ENCODE measurements at places on chromosomes 3 and 15.

- no peak for DNase-seq
Measured at GRCh38 chr3:331881-332280, 135.3 kb downstream of the CHL1 start.

GRCh38 chr3:188266562-188267274 is 112.8 kb downstream of the LPP start:
- DNase-seq: no peak

DNA sequence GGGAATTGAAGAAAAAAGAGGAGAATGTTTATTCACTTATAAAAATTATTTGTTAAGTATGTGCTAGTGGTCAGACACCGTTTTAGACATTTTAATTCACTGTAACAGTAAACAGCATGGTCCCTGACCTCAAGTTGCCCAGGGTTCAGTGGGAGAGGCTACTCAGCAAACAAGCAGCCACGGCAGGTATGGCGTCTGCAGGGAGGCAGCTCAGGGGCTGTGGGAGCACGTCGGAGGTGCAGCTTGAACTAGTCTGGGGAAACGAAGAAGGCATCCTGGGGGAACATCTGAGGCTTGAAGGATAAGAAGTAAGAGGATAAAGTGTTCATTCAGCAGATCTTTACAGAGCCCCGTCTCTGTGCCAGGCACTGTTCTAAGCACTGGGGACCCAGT is 66.0 kb downstream of the CRTC3 start:
- no peak for DNase-seq

- DNase-seq: no peak
Measured at GRCh38 chr3:161332792-161333191, 38.5 kb downstream of the SPTSSB start.

GRCh38 chr3:124636863-124637296 is 93.4 kb upstream of the UMPS start:
- DNase-seq: no peak

DNA sequence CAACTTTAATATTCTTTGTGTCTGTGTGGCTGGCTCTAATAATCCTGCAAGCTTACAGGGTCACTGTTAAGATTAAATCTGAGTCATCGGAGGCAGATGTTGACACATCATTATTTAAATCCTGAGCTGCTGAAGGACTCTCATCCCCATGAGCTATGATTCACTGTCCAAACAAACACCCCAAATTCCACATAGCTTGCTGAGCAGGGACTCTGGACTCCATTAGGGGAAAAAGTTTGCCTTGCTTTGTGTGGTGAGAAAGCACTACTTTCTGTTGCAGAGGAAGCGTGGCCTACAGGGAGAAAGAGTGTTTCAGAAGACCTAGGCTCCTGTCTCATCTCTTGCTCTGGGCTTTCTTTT is 213.7 kb downstream of the PDCD6IP start:
- DNase-seq: peak; percentile 60

DNA sequence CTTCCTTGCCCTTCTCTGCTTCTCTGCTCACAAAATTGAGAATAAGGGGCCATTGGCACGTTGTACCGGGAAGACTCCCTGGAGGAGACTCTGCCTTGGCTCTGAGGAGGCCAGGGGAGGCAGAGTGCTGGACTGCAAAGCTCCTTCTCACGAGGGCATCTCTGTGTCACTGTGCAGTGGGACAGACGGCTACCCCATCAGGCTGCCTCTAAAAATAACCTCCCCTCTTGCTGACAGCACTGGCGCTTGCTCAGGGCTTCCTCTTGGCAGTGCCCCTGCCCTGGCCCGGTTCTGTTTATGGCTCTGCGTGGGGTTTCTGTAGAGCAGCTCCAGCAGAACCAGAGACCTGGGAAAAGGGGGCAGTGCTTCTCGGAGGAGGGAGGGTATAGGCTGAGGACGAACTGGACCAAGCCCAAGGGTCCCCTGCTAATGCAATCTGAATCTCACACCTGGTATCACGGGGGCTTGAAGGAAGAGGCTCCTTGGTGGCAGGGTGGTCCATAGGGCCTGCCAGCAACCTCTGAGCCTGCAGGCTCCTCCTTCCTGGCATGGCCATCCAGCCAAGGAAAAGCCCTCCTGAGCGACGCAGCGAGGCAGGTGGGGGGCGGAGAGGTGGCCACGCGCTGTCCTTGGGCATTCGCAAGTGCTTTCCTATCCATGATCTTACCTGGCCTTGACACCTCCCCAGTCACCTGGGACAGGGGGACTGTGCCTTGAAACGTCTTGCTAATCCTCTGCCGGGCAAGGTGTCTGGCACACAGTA is 63.3 kb upstream of the TLE3 start:
- no peak for DNase-seq

DNA sequence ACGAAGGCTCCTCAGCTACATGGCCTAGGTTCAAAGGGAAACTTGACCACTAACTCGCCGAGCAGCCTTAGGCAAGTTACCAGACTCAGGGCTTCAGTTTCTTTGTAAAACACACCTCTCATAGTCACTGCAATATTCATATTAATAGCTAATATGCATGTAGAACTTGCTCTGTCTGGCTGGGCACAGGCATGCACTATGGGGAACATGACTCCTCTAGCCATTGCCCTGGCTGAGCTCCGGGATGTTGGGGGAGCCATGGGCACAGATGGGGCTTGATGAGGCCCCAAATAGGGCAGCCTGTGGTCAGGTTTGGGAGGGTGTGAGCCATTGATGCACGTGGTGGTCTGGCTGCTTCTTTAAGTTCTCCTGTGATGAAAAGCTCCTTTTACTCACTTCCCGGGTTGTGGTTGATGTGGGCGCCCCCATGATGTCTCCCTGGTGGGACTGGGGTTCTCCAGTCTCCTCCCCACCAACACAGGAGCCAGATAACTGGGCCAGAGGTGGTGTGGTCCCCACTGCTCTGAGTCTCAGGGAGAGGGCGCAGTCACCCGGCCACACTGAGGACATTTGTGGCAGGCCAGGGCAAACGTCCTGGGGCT is 29.4 kb upstream of the DUSP7 start:
- DNase-seq: no peak

- DNase-seq: no peak
Measured at GRCh38 chr3:196889844-196890708, 22.4 kb downstream of the SENP5 start.

DNA sequence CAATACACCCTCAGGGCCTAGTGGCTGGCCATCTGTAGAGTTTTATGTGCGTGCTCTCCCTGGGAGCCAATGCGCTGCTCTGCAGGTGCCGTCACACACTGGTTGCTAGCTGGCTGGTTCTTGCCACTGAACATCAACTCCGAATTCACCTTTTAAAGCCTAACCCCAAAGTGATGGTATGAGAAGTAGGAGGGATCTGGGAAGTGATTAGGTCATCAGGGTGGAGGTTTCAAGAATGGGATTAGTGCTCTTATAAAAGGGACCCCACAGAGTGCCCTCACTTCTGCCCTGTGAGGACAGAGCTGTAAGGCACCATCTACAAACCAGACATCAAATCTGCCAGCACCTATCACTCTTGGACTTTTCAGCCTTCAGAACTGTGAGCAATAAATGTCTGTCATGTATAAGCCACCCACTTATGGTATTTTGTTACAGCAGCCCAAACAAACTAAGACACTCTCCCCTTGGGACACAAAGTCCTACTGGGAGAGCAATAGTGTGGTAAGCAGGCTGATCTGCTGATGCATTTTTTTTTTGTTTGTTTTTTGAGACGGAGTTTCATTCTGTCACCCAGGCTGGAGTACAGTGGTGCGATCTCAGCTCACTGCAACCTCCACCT is 20.3 kb downstream of the RGMA start:
- no peak for DNase-seq

DNA sequence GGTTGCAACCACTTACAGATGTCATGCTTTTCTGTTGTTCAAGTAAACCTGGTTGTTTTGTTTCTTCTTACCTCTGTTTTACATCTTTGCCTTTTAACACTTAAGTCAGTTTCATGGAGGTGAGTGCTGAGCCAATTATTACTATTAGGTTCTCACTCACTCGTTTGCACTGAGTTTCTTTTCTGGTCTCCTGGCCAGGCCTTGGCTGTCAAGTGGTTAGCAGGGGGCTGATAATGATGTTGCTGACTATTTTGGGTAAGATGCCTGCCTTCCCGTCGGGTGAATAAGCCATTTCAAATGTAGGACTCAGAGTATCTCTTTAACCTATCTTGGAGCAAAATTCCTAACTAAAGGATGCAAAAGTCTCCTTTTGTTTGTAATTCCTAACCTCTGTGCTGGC is 78.5 kb downstream of the KLHL25 start:
- DNase-seq: no peak

GRCh38 chr3:100865442-100865841 is 127.8 kb downstream of the ABI3BP start:
- DNase-seq: no peak

DNA sequence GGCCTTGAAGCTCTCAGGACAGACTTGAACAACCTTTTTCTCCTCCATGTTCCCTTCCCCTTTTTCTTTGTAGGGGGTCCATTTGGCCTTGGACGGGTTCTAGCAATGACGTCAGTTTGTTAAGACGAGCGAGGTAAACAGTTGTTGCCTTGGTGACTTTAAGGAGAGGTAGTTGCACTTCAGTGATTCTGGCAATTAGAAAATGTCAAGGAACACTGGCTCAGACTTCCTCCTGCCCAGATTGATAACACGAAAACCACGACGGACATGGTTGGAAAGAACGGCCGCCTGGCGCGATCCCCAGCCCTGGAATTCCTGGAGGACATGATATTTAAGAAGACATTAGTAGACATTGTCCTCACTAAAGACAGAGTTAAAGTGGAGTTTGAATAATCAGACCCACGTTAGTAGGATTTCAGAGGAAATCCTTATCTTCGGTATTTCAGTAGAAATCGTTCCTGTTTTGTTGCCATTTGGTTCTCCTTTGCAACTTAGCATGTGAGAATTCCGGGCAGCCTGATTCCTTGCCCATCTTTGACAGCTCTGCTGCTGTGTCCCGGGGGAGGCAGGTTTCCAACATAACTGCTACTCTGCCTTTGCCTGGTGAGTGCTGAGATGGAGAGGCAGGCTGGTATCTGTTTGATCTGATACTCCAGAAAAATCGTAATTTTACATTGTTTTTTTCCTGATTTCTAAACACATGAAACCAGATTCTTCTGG is 87.3 kb downstream of the ST6GAL1 start:
- DNase-seq: no peak

GRCh38 chr15:65264863-65265430 is 21.7 kb downstream of the PARP16 start:
- DNase-seq: no peak

GRCh38 chr3:150074697-150075416 is 104.2 kb upstream of the PFN2 start:
- no peak for DNase-seq

GRCh38 chr3:41029356-41029755 is 169.9 kb upstream of the CTNNB1 start:
- DNase-seq: no peak

DNA sequence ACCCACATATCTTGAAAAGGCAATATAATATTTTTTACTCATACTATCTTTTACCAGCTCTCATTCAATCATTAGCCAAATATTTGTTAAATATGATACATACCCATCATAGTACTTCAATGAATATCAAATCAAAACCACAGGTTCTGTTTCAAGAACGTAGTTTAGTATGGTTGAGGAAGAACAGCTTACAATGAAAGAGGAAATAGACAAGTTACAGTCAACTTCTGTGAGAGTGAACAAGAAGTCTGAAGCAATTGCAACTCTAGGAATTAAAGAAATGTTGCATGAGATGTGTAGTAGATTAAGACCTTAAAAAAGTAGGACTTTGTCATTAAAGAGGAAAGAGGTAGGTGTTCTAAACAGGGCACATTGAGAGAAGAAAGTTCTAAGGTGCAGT is 9.3 kb downstream of the BCHE start:
- no peak for DNase-seq

DNA sequence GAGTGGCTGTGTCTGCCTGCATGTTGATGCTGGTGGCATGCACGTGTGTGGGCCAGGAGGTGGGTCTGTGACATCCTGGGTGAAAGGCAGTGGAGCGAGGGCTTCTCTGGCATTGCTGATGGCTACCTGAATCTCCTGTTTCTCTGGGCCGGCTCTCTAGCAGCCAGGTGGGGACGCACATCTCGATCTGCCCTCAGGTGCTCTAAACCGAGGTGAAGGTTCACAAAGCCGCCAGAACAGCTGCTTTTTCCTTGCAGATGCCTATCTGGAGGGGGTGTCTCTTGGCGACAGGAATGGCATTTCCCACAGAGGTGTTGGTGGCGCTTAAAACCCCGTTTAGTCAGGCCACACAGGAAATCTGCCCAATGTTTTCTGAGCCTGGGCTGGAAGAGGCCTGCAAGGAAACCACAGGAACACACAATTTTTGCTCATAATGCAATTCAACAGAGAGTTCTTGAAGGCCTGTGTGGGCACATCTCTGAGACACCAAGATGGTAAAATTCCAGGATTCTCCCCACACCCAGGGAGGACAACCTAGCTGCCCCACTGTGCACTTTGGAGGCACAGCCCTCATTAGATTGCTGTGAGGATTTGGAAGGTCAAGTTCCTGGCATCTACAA is 11.9 kb downstream of the TMEM158 start:
- no peak for DNase-seq

DNA sequence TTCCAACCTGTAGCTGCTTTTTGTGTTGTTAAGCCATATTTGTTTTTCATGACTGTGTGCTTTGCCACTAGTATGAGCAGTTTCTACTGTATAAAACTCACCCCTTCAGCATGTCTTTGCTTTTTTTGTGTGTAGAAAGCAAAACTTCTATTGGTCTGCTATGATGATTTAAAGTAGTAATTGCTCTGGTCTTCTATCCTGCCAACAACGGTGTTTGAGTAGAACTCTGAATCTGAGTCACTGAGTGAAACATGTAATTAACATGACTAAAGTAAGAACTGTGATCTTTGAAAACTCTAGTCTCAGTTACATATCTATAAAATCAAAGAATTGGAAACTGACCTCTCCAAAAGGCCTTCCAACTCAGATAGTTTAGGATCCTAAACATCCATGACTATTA is 133.6 kb downstream of the TPRG1 start:
- no peak for DNase-seq

GRCh38 chr3:150394606-150395005 is 13.5 kb upstream of the TSC22D2 start:
- DNase-seq: no peak

DNA sequence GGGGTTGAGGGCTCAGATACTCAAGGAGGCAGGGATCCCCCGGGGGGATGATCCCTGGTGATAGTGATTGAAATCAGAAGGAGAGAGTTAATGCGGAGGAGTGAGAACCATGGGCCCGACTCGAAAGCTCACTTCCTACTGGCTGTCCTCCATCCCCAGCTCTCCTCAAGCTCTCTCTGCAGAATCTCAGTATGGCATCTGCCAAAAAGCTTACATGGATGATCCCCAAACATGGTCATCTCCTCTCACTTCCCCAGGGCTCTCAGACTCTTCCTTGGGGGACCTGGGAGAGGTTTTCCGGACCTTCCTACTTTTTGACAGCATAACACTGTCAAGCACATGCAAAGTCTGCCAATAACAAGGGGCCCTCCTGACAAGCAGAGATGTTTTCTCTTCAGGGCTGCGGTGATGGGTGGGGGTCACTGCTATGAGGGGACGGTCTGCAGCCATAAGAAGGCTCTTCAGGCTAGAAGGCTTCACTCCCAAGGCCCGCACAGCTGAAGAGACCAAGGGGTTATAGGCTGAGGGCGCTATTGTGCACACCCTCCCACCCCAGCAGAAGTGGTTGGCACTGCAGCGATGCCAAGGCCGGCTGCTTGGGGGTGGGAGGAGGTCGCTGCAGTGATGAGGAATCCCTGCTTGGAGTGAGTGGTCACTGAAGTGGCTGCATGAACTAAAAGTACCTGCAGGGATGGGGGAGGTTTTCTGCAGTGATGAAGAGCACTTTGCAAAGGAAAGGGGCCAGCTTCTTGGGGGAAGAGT is 828 bp upstream of the VWA5B2 start:
- DNase-seq: no peak

GRCh38 chr3:43217633-43218032 is 68.7 kb upstream of the SNRK start:
- no peak for DNase-seq

- no peak for DNase-seq
Measured at GRCh38 chr15:89455535-89455934, 40.8 kb downstream of the RHCG start.

All from glomerular endothelial cell (primary cell).